ENCODE measurements at places on chromosomes 11 and 22.

DNA sequence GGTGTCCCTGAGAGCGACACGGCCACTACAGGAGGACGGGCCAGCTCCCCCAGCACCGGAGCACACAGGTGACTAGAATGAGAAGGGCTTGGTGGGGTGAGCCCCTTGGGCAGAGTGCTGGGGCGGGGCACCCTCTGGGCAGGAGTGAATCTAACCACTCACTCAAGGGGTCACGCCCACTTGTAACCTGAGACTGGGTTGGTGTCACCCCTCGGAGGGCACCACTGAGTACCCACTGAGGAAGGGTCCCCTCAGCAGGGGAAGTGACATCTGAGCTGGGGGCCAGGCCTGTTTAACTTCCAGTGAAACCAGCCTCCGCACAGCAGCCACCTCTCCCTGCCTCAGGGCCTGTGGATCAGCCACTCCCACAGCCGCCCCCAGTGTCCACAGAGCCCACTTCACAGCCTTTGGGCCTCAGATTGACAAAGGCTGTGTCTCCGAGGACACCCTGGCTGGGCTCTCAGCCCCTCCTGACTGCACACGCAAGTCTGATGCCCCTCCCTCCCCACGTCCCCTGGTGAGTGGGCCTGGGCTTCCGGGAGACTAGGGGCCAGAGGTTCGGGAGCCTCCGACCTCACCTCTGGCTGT lies 5.6 kb downstream of the GATD1 start:
- no peak for DNase-seq

- no peak for DNase-seq
Measured at GRCh38 chr11:2847561-2847960, 38.0 kb downstream of the CDKN1C start.

DNA sequence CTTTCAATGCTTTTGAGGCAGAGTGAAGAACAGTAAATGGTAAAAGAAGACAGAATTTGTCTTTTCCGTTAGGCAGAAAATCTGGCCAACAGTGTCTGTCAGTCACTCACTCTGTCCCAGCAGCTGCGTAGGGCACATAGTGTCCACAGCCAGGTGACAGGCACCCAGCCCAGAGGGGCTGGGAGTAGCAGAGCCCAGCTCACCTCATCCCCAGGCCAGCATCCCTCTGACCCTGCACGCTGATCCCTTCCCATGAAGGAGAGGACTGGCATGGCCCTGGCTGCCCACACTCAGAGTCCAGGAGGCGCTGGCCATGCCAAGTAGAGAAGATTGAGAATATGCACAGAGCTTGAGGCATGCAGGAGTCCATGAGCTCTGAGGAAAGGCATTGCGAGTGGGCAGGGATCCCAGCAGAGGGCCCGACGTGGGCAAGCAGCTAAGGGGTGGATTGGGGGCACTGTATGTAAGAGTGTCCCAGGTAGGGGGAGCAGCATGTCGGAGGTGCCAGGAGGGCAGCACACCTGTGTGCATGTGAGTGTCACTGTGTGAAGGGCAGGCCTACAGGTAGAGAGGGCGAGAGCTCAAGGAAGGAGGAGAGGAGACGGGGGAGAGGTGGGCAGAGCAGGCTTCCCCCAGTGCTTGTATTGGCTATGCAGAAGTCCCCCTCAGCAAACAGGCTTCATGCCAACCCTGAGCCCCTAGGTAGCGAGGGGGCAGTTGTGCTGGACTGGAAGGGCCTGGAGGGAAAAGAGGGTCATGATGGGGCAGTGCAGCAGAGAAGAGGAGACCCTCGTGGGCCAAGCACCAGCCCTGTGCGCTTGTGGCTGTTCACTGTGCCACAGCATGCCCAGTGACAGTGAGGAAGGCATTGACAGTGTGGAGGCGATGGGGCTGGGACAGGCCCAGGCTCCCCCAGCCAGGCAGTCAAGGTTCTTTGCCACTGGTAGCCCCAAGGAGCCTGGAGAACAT lies 133.8 kb downstream of the OSBP2 start:
- DNase-seq, result no peak

DNA sequence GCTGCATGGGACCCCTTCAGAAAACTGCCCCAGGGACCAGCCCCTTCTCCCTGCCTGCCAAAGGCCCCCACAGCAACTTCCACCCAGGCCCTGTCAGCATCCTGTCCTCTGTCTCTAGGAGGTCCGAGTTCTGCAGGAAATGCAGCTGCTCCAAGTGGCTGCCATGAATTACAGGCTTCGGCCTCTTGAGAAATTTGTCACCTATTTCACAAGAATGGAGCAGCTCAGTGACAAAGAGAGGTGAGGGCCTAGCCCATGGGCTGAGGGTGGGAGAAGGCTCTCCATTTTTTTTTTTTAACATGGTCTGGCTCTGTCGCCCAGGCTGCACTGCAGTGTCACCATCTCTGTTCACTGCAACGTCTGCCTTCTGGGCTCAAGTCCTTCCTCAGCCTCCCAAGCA lies 7.3 kb downstream of the RGL4 start:
- no peak for DNase-seq

DNA sequence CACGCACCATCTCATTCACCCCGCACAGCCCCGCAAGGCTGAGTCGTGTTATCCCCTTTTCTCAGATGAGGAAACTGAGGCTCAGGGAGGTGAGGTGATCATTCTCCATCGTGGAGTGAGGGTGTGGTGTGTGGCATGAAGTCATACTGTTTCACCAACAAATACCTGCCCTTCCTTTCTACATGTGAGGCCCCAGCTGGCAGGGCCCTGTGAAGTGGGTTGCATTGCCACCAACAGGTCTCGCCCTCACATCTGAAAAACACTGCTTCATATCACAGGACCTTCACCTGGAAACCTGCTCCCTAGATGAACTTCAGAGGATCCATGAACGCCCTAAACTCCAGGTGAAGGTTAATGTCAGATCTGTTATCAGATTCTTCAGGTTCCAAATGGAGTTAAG lies 4.3 kb downstream of the SSTR3 start:
- no peak for DNase-seq

GRCh38 chr11:66464916-66465315 lies 1.8 kb upstream of the PELI3 start:
- no peak for DNase-seq

DNA sequence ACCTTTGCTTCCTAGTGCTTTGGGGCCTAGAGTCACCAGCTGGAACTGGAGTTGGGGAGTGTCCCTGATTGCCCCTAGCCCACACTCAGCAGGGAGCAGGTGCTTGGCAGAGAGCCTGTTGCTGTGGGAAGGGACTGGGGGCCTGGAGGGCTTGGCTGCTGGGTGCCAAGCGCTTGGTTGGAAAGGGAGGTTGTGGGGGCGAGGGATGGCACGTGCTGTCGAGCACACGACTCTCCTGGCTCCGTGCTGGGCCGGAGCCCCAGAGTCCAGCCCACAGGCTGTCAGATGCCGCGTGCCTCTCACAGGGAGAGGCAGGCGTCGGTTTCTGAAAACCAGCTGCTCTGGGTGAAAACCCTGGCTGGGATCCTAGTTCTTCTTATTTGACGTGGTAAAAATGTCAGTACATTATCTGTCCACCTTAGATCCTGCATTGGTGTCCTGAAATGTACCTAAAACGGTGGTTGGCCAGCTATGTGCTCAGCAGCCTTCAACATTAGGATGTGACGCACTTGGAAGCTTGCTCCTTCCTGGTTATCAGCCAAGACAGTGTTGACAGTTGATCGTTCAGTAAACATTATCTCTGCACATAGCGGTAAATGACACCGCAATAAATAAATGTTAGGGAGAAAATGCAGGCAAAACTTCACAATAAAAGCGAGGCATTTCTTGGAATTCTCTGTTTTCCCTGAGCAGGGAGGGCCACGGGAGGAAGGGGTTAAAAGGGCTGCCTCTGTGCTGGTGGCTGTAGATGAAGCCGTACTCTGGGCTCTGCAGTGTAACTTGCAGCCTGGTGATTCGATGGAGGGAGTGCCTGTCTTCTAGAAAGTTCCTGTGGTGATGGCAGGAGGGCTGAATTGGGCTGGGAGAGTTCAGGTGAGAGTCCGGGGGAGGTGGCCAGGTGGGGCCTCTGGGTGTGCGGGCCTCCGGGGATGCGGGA lies 29.2 kb downstream of the GRAMD4 start:
- peak; percentile 63 for DNase-seq

DNA sequence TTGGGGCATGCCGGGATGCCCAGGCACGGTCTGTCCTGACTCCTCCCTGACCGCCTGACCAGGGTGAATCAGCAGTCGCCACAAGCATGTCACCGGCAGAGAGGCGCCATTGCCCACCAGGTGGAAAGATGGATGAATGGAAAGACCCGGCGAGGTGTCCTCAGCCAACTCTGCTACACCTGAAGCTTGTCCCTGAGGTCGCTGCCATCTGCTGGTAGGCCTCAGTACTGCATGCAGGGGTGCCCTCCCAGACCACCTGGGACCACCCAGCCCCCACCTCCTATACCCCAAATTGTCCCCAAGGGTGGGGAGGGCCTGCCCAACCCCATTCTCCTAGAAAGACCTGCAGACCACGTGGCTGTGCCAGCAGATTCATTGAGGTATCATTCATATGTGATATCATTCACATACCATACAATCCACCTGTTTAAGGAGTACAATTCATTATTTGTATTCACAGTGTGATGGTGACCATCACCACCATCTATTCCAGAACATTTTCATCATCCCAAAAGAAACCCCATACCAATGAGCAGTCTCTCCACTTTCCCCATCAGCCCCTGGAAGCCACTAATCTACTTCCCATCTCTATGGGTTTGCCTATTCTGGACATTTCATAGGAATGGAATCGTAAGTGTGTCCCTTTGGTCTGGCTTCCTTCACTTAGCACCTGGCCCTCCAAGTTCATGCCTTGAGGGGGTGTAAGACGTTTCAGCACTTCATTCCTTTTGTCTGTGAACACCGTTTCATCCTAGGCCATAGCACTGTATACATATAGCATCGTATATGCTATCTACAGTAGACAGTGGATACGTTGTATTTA lies 17.5 kb downstream of the FGF3 start:
- no peak for DNase-seq

- DNase-seq, result peak; percentile 78
Measured at GRCh38 chr11:125376117-125376516, 119.9 kb downstream of the FEZ1 start.

DNA sequence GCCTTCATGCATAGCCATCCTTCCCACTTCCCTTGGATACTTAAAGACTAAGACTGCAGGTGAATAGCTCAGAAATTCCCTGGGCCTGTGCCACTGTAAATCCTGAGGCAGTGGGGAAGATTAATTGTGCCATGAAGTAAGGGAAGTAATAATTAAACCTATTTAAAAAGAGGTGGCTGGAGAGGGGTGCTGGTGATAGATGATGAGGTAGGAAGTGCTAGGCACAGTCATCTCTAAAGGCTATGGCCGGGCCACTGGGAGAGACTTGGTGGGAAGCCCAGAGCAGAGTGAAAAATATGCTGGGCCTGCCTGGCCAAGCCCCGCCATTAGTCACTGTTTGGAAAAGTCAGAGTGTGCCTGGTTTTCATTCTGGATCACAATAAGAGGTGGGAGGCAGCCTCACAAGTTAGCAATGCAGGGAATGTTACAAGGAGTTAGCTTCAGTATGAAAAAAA lies 197.2 kb upstream of the PITPNB start:
- DNase-seq, result peak; percentile 25

GRCh38 chr11:108131993-108132392 lies 10.6 kb downstream of the ACAT1 start:
- DNase-seq, result no peak

DNA sequence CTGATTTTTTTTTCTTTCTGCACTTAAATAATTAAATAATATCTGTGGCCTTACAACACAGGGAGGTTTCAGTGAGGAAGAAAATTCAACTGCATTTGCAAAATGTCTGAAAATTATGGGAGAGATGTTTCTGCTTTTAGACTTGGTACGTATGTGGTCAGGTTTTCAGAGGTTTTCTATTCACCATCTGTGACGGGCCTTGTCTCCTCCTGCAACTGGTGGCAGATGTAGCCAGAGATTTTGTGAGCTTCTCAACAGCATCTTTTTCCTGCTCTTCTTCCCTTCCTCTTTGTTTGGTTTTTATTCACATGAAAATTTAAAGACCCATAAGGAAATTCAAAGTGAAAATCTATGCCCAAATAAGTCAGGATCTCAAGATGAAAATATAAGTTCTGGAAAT lies 38.3 kb downstream of the ZBTB16 start:
- no peak for DNase-seq

DNA sequence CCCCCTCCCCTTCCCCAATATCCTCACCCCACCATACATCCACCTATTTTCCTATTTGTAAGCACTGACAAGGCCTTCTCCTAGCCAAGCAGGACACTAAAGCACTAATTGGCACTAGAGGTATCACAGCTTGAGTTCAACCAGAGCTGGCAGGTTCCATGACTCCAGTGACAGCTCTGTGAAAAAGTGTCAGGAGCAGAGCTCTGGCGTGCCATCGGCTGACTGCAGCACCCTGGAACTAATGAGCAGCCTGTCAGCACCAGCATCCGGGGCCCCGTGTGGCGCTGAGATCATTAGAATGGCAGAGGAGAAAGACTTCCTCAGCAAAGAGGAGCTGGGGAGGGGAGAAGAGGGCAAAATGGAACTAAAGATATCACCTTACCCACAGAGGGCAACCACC lies 847.4 kb downstream of the NTM start:
- DNase-seq, result no peak

GRCh38 chr22:48429446-48430020 lies 1398.1 kb downstream of the BRD1 start:
- DNase-seq, result no peak

GRCh38 chr11:118265954-118266353 lies 1.9 kb upstream of the MPZL2 start:
- DNase-seq, result peak; percentile 20

GRCh38 chr11:27339941-27340340 lies 23.1 kb downstream of the CCDC34 start:
- DNase-seq, result no peak

DNA sequence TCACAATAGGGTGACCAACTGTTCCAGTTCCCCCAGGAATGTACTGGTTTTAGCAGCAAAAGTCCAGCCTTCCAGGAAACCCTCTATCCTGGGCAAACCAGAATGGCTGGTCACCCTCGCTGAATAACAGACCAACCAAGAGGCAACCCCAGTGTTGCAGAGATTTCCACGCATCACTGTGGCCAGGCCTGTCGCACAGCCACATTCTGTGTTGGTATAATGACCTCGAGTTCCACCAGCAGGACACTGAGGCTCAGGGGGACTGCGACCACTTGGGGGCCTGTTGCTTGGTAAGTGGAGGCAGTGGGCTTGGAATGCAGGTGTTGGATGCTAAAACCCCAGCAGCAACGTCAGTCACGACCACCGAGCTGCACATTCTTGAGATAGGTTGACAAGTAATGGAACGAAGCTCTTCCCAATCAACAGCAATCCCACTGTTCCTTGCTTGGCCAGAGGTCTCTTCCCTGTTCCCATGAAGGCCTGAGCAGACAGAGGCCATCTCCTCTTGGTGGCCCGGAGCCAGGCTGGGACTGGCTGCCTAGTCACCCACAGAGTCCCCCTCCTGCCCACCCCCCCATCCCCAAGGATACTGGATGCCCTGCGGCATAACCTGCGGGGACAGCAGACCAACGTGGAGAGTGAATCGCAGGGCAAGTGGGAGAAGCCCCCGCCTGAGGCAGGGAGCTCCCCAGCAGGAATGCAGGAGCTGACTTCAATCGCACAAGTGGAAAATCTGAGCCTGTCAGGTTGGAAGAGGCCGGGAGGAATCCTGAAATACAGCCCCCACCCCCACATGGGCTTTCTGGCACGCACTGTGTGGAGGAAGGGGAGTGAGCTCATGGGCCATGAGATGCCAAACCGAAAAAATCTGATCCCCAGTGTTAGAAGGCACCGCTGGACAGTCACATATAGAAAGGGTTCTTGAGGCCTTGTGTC lies 43.4 kb upstream of the MN1 start:
- DNase-seq, result no peak

- no peak for DNase-seq
Measured at GRCh38 chr22:30445438-30446145, 20.0 kb downstream of the MTFP1 start.

All from left ventricle myocardium inferior (tissue), 1 donor.